NT2/D1 (cell line): ENCODE measurements at places on chromosomes 2 and 18.

GRCh38 chr2:65020943-65021528 is 31.8 kb downstream of the SLC1A4 start:
- no peak for DNase-seq

DNA sequence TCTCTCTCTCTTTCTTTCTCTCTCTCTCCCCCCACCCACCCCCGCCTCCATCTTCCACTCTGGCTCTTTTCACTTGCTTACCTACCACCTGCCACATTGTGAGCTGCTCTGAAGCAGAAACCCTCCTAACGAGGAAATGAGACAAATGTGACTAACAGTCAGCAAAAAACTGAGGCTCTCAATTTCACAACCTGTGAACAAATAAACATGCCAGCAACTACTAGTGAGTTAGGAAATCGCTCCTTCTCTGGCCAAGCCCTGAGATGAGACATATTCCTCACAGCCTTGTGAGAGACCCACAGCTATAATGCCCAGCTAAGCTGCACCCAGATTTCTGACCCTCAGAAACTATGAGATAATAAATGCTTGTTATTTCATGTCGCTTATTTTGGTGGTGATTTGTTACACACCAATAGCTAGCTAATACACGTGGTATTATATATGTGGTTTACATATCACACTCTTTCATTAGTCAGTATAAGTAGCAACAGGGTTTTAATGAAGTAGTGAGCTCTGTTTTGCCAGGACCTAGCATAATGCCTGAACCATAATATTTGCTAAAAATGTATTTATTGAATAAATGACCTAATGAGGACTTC is 8.4 kb upstream of the ZNF521 start:
- DNase-seq = no peak

DNA sequence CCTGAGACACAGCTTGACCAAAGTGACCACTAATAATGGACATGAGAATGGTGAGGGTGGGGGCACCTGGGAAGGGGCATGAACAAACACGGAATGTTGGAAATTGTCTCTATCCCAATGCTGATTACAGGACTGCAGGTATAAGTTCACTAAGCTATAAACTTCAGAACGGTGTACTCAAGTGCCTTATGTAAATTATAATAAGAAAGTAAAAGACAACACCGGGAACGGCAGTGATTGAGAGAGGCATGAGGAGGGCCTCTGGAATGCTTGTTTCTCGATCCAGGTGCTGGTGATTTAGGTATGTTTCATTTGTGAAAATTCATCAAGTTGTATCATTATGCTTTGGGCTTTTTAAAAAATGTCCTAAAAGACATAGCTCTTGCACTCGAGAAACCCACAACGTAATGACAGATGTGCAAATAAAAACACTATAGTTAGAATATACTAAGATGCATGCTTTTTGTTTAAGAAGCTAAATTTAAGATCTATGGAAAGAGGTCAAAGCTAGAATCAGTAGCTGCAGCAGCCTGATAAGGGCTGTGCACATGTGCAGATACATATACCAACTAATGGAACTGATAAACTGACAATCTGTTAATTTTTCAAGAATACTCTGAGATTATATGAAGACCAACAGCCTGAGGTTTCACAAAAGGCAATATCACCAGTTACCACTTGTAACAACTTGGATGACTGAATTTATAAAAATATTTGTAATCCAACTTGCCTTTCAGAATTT is 7.6 kb downstream of the HIBCH start:
- no peak for DNase-seq

DNA sequence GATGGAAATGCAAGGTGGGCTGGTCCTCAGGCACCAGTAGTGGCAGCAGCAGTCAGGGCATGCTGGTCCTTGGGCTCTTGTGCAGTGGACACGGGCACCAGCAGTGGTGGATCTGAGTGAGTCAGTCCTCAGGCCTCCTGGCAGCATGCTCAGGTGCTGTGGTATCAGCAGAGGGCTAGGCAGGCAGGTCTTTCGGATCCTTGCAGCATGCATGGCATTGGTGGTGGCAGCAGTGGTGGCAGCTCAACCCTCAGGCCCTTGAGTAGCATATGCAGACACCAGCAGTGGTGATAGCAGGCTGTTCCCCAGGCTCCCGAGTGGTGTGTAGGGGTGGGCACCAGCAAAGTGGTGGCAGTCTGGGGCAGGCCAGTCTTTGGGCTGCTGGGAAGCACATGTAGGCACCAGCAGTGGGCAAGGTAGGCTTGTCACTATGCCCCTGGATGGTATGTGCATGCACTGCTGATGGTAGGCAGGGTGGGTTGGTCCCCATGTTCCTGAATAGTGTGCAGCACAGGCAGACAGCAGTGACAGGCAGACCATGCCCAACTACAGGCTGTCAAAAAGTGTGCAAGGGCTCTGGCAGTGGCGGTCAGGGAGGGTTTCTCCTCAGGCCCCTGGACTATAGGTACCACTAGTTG is 606.0 kb downstream of the ADCYAP1 start:
- DNase-seq = no peak

DNA sequence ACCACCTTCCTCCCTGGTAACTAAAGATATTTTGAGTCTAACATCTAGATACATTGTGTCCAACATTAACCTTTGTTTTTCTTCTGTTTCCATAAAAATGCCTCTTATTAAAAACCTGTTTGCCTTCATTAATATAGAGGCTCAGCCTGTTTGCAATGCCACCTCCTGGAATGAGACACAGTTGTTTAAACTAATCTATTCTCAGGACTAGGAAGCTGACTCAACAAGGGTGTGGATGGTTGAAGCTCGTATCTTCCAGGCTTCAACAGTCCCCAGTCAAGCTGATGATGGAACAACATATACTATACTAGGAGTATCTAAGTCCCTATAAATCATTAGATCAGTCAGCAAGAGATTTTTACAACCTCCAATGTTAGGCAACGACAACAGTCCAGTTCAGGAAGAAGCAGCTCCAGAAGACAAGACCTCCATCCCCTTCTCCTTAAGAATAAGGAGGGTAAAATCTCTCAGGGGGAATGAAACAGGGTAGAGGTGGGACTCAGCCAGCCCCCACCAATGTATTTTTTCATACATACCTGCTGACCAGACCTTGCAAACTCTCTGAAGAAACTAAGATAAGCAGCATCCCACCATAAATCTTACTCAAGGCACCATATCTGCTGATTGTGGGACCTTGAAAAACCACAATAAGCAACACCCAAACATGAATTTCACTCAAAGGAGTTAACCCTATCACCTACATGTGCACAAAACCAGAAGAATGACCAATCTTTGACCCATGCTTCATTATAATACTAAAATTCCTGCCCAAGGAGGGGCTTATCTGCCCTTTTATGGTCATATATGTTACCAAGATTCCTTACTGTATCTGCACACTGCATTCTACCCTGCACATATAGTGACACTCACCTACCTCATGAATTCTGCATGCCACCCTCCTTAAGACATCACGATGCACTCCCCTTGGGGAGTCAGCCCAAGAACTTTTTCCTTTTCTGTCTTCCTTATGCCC is 21.4 kb downstream of the ZNF24 start:
- no peak for DNase-seq

DNA sequence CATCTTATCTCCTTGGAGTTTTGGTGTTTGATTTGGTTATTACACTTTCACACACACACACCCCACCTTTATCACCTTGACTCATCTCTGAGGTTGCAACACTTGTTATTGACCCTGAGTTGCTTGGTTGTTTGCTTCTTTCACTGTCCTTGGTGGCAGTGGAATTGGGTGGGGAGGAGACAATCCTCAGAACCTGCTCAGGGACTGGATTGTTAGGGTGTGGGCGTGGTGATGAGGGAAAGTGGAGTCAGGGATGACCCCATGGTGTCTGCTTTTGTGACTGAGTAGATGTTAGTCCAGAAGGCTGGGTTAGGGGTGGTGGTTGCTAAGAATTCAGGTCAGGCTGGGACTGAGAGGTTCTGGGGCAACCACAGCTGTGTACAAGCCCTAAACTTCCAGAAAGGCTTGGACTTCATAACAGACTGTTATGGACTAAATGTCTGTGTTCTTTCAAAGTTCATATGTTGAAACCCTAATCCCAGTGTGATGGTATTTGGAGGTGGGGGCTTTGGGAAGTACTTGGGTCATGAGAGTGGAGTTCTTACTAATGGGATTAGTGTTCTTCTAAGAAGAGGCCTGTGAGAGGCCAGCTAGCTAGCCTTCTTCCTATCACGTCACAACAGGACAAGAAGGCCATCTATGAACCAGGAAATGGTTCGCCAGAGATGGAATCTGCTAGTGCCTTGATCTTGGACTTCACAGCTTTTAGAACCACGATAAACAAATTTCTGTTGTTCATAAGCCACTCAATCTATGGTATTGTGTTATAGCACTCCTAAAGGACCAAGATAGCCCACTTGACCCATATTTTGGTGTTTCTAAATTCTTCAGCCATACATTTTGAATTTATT is 3.4 kb upstream of the DIS3L2 start:
- DNase-seq = no peak

DNA sequence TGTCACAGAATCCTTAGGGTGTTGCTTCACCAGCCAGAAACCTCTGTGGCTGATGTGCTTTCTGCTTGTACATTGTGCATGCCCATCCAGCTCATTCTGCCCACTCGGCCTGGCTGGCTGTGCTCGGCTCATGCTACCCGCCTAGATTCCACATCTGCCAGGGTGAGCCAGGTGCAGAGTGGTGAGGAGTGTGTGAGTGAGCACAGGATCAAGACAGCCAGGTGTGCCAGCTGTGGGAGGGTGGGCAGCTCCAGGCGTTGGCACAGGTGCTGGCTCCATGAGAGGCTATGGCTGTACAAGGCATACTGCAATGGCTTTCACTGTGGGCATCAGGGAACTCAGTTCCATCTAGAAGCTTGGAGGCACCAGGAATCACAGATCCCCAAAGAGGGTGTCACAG is 1321.8 kb upstream of the CRIM1 start:
- DNase-seq = no peak

DNA sequence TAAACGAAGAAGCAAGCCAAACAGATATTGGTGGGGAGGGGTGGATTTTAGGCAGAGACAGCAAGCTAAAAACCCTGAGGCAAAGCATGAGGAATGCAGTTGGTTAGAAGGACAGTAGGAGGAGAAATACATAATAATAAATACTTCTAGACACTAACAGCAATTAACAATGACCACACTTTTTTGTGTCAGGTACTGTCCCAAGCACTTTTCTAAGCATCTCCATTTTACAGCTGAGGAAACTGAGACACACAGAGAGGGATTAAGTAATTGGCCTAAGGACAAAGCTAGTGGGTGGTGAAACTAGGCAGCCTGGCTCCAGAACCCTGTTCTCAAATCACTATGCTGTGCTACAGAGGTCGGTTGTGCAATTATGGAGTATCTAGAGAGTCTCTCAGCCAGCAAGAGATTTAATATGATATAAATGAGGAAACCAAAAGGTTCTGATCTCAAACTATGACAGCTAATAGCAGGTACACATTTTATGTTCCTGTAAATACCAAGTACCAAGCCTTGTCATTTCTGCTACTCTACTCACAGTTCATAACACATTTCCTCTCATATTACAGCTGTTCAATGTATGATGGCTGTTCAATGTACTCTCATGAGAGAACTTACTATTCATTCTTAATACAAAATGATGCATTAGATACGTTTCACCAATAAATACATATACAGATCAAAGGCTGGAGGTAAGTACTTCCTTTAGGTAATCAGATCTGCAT is 5.3 kb downstream of the MAP4K3 start:
- peak; percentile 35 for DNase-seq

GRCh38 chr2:217643789-217644301 is 358.9 kb downstream of the TNS1 start:
- DNase-seq = no peak

DNA sequence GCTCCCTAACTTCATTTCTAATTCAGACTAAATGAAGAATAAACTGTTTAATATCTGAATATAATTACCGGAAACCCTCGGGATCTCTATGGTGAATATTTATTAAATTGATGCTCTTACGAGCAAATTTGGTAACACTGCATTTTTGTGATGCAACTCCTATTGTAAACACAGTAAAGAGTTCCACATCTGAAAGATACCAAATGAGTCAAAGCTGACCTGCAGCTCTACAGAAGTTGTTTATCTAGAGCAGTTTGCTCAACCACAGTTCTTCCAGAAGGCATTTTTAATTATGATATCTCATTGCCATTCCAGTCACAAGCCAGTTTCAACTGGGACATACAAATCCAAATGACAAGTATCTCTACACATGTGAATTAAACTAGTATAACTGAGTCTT is 129.7 kb downstream of the PKP4 start:
- DNase-seq = no peak

- DNase-seq = no peak
Measured at GRCh38 chr18:63210521-63210920, 109.0 kb downstream of the BCL2 start.

DNA sequence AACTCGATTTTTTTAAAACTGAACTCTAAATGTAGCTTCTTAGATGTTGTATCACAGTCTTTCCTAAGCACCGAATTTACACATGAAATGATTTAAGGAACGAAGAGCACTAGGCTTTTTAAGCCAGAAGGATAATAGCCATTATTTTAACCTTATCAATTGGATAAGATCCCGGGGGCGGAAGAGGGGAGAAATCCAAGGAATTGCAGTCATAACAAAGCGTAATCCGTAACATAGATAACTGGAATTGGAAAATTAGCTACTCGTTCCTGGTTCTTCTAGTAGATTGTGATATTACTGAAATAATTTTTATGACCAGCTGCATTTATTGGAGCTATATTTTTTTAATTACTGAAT is 988 bp upstream of the KANSL1L start:
- DNase-seq = no peak

DNA sequence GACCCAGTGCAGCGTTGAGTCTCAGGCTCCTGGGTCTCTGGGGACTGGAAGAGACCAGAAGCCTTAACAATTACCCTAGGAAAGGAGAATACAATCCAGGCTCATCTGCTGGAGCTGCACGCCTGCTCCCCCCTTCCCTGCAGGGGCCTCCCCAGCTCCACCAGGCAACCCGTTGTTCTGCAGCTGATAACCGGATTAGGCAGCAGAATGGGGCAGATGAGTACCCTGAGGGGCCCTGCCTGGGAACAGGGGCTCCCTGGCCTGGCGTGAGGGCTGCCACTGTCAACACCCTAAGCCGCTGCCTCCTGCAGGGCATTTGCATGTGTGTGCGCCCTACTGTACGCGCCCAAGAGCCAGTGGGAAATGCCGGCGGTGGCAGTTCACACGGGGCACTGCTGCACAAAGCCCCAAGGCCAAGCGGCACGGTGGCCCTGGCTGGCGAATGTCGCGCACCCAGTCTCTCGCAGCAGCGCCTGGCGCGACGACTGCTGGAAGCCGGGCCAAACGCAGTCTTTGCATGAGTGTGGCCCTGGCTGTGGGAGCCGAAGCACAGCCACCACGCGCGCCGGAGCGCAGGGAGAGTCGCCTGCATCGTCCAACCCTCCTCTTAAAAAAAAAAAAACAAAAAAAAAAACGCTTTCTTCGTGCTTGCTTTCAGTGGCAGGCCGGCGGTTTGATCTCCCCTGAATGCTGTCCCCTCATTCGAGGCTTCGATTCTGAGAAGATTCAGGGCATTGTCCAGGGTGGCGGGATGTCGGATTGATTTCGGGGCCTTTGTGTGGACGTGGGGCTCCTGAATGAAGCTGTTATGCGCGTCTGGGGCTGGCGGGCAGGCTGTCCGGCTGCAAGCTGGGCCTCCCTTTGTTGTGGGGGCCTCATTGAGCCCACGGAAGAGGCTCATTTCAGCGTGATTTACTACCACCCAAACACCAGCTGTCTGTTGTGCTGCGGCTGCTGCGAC is 63.8 kb downstream of the SETBP1 start:
- no peak for DNase-seq

GRCh38 chr18:62037989-62038778 is 145.4 kb upstream of the RNF152 start:
- DNase-seq = no peak

- no peak for DNase-seq
Measured at GRCh38 chr18:31792580-31792911, 31.9 kb upstream of the SLC25A52 start.
